Stimulated activated CD4-positive, alpha-beta T cell treated with anti-CD3 and anti-CD28 coated beads, Interleukin-4, amount 100 ng/mL, for 1 hour (primary cell): ENCODE measurements at places on chromosomes 4 and X.
A peak's percentile ranks its signal among the peaks of the same experiment; 100 is the strongest.

DNA sequence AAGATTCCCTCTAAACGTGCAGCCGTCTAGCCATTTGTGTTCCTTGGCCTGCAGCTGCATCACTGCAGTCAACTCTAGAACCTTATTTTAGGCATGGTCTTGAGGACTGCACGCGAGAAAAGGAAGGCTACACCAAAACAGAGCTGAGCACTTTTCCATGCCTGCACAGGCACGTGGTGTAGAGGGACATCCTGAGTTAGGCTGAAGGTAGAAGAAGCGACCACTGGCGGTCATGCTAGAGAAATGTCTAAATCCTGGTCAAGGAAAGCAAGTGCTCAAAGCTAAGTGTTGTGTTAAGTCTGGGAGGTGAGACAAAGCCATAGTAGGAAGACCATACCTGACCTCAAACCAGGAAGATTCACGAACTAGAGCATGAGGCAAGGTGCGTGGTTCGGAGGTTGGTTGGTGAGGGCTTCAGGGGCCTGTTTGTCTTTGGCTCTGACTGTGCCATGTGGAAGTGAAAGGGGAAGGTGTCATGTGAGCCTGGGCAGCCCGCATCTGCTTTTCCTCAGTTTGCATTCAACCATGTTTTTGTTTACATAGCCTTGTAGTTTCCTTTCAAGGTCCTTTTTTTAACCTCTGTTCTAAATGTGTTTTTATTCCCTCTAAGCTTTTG, 203.8 kb downstream of the AASDH start:
- no peak for DNase-seq

DNA sequence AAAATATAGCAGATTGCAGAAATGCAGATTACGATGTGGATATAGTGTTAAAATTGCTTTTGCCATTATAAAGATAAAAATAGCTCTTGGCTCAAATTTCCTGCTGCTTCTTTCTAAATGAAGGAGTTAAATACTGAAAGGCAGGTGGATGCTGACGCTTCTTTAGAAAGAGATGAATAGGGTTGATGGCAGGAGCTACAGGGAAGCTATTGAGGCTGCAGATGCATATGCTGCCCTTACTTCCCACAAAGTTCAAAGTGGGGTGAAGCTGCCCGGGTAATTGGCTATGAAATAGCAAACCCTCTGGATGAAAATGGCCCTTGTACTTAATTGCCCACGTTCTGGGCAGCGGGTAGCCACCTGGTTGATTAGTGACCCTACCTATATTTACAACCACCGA, 379.5 kb downstream of the ZIC3 start:
- no peak for DNase-seq

DNA sequence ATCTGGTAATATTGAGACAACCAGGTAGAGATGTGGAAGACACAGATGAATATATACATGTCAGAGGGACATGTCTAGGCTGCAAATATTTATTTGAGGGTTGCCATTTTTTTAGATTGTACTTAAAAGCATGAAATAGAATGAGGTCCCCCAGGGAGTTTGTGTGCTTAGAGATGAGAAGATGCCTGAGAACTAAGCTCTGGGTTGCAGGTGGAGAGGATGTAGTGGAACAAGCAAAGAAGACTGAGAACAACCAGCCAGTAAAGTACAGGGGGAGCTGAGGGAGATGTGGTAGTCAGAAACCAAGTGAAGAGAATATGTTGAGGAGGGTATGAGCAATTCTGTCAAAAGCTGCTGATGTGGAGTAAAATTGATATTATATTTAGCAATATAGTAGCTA, 95.6 kb upstream of the UNC5C start:
- DNase-seq = no peak

DNA sequence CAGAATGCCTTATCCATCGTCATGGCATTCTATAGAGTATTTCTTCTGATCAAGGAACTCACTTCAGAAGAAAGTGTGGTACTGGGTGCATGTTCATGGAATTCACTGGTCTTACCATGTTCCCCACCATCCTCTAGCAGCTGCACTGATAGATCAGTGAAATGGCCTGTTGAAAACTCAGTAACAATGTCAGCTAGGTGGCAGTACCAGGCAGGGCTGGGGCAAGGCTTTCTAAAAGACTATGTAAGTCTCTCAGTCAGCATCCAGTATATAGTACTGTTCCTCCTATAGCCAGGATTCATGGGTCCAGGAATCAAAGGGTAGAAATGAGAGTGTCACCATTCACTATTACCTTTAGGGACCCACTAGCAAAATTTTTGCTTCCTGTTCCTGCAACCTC, 15.8 kb upstream of the LDB2 start:
- DNase-seq = no peak

DNA sequence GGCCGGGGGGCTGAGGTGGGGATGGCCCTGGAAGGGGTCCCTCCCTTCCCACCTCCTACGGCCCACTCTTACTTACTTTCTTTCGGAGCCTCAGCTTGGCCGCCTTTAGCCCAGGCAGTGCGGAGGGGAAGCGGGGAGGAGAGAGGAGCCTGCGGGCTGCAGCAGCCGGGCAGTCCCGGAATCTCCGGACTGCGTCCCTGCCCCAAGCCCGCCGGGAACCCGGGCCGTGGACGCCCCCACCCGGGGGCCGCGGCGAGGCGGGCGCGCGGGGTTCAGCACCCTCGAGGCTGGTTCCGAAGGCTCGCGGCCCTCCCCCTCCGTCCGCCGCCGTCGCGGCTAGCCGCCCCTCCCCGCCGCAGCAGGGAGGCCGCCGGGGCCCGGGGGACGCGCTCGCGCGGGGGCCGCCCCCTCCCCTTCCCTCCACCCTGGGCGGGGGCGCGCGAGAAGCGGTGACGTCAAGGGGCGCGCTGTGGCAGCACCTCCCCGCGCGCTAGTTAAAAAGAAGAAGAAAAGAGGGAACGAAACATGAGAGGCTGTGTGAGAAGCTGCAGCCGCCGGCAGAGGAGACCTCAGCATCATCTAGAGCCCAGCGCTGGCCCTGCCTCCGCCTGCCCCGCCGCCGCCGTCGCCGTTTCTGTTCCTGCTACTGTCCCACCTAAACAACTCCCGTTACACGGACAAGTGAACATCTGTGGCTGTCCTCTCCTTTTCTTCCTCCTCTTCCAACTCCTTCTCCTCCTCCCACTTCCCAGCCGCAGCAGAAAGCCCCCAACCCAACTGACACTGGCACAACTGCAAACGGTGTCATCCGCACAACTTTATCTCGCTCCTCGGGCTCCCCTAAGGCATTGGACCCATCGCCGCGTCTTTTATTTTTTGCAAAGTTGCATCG, at the start of gene HHIP:
TSS of gene HHIP (plus strand) at position 526 of the 892 bp plus-strand sequence. CDS start 520 bp downstream, outside the sequence.
- DNase-seq = peak; percentile 13

GRCh38 chr4:39124885-39125599, 57.3 kb upstream of the WDR19 start:
- DNase-seq = no peak

- DNase-seq = no peak
Measured at GRCh38 chrX:88424071-88424470, 323.0 kb upstream of the CPXCR1 start.
